ENCODE measurements at places on chromosomes 7 and 10. TPM values are rescaled to one million over a fixed set of nuclear protein-coding genes. Genes with fewer than 3 reads are reported as not detected.

DNA sequence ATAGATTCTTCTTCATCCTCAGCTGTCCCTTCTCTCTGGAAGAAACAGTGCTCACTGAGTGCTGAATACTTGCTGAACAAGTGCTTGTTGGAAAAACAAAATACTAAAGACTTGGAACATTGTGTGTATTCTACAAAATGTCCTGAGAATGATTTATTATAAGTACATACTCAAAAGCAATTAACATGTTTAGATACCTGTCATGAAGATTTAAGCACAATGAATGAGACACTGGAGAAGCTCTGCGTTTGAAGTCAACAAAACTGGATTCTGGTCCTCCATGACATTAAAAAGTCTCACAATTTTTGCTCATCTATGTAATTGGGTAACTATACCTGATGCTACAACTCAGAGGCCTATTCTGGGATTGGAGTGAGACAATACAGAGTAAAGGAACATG lies 34.8 kb upstream of the LAMB1 start:
- H3K27me3 ChIP-seq = no peaks in the 10 kb centered on the region
- DNase-seq = no peak
- no peak overlapping the region for H3K27ac ChIP-seq
- no peaks in the 10 kb centered on the region for H3K36me3 ChIP-seq

The POLR1F gene
- 12.5 TPM for total RNA-seq

- H3K36me3 ChIP-seq = no peaks in the 10 kb centered on the region
- no peak overlapping the region for H3K4me3 ChIP-seq
- H3K4me1 ChIP-seq = no peaks in the 10 kb centered on the region
- no peak overlapping the region for H3K27ac ChIP-seq
Measured at GRCh38 chr7:16347066-16347826, 74.1 kb downstream of the CRPPA start.

DNA sequence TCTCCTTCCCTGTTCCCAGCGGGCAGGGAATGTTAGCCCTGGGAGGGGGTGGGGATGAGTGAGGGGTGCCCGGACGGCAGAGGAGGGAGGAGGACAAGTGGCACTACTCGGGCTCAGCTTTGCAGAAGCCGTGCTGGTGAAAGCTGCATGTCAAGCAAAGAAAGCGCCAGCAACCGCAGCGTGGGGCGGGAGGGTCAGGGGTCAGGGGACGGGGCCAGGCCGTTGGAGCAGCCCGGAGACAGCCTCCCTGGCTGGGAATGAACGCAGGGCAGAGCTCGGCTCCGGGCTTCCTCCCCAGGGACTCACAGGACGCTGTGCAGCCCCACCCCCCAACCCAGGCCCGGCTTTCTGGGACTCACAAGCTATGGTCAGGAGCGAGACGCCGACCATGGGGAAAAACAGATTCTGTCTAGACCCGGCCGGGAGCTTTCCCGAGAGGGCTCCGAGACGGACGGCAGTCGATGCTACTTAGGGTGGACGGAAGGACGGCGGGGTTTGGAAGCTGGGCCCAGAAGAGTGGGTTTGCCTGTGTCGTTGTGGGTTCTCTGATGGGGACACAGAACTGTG lies 113.4 kb downstream of the VIPR2 start:
- no peaks in the 10 kb centered on the region for H3K4me1 ChIP-seq
- peak overlapping the region; percentile 60 for H3K4me3 ChIP-seq
- no peaks in the 10 kb centered on the region for H3K27me3 ChIP-seq
- no peaks in the 10 kb centered on the region for H3K36me3 ChIP-seq
- peak; percentile 35 for DNase-seq

The TWIST1 gene
- total RNA-seq = 9.5 TPM

Measured in adrenal gland (tissue), 19 donors.